ENCODE measurements at places on chromosomes 13 and 19.
A peak's percentile ranks its signal among the peaks of the same experiment; 100 is the strongest.

DNA sequence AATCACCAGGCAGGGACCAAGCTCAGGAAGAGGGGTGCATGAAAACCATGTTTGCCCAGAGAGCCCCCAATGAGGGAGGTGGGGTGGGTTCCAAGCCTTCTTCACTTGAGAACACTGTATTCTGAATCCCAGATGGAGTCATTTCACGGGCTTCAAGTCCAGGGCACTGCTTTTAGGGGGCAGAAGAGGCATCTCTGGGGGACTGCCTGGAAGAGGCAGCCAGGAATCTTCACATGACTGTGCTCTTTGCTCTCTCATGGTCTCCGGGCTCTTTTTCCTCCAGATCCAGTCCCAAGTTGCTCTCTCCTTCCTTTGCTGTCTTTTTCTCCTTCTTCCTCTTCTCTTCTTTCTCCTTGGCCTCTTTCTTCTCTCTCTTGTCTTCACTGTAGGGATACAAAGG, 5.7 kb downstream of the SMIM24 start:
- DNase-seq: no peak

DNA sequence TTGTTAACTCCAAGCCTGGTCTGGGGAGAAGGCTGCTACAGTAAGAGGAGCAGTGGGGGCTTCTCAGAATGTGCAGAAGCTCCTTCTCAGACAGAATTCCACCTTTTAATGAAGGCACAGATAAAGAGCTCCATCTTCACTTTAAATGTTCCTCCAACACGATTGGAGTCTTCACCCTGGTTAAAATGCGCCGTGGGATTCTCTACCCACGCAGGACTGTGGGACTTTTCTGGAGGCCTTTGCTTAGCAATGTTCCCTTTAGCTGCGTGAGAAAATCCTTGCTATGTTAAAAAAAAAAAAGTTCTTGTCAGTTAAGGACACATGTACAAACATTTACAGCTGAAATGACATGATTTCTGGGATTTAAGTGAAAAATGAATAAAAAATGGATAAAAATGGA, 546.3 kb downstream of the MYO16 start:
- no peak for DNase-seq

GRCh38 chr19:1028062-1028926, 1.9 kb downstream of the CNN2 start:
- DNase-seq: peak; percentile 70

GRCh38 chr13:80342471-80343371, 1.8 kb upstream of the SPRY2 start:
- peak; percentile 89 for DNase-seq

DNA sequence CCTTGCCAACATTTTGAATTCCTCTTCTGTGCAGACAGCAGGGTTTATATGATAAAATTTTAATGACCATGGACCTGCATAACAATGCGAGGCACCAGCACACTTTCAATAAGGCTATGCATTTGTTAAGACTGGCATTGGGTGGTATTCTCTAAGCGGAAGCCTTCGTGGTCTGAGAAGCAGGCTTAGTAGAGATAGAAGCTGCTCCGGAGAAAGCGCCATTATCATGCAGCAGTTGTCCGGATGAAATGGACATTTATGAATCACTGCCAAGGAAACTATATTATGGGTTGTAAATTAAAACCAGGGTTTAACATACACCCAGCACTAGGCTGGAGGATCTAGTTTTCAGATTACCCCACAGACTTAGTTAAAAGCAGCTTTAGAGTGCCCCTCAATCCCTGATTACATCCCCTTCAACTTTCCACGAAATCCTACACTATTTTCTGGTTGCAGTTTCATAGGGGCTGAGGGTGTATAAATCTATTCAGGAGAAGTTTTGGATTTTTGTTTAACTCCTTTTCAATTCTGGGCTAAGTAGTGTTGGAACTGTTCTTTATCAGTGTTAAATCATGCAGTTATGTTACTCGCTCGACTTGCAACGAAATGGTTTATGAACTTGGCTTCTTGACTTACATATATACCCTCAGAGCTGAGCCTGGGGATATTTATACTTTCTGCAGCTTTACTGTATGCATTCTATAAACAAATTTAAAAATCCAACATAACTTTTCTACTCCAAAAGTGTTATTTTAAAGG, 193.3 kb downstream of the PCDH9 start:
- no peak for DNase-seq

GRCh38 chr13:110311443-110312338, 4.6 kb downstream of the COL4A2 start:
- no peak for DNase-seq

DNA sequence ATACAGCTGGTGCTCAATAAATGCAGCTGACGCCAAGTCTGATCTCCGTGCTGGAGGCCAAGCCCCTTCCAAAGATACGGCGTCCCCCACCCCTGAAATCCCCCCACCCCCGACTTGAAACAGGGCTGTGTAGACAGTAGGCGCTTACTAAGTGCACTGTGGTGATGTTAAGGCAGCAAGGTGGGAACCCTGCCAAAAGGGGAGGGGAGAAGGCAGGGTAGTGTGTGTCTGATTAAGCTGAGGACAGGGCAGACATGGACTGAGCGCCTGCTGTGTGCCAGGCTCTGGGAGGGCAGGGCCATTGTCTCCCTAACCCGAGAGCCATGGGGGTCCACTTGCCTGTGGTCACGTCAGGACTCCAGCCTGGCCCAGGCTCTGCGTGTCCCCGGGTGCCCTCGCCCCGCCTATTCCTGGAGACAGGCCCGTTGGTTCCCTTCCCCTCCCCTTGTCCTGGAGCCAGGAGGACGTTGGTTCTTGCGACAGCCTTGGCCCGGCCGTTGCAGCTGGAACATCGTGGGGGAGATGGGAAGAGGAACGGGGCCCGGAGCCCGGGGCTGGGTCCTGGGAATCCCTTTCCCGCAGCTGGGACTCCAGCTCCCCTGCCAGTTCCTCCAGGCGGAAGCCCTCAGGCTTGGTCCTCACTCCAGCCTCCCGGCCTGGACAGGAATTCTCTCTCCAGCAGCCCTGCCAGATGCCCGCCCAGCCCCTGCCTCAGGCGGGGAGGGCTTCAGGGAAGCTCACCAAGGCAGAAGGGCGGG, 1.7 kb upstream of the ELANE start:
- peak; percentile 96 for DNase-seq

DNA sequence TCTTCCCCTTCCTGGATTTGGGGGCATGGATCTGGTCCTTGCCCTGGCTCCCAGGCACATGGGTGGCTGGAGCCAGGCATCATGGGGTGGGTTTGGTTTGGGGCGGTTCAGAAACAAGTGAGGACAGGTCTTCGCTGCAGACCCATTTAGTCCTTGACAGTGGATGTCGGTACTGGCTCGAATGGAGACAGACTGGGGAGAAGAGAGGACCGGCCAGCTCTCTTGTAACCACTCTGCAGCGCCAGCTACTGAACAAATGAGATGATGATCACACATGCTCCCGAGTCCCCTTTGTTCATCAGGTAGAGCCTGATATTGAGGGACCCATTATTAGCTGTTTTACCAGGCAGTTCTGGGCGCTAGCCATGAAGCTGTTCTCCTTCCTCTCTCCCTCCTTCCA, 64.5 kb downstream of the CHST8 start:
- DNase-seq: no peak

GRCh38 chr19:345320-345879, 804 bp upstream of the MIER2 start:
- DNase-seq: no peak

GRCh38 chr19:5339198-5339949, 1.2 kb downstream of the PTPRS start:
- no peak for DNase-seq

- DNase-seq: no peak
These were observed 126.2 kb downstream of the LMO7 start for GRCh38 chr13:75762076-75762937.

DNA sequence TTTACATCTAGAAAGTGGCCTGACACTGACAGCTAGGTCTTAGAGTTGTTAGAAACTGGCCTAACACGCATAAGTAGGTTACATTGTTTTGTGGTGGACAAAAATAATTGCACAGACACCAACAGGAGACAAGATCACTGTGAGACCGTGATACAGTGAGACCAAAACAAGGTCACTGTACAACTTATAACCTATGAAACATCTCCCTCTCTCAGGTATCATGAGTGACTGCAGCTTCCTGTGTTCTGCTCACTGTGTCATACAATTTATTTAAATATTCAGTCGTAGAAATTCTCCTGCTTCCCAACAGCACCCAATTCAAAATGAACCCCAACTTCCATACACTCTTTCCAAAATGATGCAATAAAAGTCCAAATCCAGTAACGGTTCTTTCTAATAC, 2165.2 kb downstream of the PCDH9 start:
- DNase-seq: no peak

DNA sequence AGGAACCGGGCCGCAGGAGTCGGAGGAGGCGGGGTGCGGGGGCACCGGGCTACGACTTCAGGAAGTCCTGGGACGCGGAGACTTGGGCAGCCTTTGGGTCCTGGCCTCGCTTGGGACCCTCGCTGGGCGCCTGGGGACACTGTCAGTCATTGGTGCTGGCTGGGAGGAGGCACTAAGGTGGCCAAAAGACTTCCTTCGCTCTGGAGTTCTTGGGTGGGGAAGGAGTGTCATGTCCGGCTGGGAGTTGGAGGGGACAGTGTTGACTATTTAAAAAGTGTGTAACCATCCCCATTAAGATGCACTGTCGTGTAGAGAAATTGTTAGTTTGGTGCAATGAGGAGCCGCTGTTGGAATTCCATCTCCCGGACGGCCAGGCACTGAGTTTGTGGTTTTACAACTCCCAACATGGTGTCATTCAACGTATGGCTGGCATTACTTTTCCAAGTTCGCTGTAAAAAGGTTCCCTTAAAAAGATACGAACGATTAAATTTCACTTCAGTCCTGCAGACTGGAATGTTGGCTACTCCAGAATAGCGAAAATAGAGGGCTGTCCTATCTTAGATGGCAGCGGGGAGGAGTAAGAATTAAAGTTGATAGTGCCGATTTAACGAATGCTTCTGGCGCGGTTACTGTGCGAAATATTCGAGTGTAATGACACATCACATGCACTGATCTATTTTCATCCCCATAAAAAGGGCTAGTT, 776 bp downstream of the DNAJC3 start:
- peak; percentile 61 for DNase-seq

DNA sequence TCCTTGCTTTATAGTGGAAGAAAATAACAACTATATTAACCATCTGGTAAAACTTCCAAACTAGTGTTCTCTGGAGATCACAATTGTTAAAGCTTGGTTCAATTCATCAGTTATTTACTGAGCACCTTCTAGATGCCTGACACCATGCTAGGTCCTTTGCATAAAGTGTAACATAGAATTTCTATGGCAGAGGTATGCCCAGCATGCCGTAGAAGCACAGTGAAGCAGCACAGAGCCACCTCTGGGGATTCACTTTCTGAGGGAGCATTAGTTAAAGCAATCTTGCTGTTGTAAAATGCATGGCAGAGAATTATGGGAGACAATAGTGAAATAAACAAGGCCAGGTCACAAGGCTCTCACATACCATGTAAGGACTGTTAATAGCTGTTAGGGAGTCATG, 75.2 kb downstream of the LRRC63 start:
- no peak for DNase-seq

DNA sequence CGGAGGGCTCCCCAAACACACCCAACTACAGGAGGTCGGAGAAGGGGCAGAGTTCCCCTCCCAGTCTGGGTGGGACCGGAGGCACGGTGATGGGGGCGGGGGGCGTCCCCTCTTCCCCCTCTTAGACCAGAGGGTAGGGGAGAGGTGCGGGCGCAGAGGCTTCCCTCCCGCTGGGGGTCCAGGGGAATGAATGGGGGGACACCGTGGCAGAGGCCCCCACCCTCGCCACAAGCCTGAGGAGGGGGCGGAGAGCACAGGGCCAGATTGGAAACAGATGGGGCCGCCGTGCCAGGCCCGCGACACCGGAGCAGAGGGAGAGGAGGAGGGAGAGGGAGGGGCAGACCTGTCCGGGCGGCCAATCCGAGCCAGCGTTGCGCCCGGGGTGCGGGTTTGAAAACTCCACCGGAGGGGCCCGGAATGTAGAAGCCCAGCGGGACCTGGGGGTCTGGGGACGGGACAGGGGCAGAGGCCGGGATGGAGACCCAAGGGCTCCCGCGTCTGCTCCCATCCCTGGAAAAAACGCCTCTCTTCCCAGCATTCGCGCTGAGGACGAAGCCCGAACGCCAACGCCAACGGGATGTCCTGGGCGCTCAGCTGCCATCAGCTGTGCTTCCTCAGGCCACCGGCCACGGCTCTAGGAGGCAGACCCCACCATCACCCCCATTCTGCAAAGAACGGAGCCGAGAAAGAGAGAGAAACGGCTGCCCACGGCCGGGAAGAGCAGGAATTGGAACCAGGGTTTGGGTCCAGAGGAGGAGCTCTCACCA, 46.8 kb downstream of the PTPRS start:
- peak; percentile 55 for DNase-seq

DNA sequence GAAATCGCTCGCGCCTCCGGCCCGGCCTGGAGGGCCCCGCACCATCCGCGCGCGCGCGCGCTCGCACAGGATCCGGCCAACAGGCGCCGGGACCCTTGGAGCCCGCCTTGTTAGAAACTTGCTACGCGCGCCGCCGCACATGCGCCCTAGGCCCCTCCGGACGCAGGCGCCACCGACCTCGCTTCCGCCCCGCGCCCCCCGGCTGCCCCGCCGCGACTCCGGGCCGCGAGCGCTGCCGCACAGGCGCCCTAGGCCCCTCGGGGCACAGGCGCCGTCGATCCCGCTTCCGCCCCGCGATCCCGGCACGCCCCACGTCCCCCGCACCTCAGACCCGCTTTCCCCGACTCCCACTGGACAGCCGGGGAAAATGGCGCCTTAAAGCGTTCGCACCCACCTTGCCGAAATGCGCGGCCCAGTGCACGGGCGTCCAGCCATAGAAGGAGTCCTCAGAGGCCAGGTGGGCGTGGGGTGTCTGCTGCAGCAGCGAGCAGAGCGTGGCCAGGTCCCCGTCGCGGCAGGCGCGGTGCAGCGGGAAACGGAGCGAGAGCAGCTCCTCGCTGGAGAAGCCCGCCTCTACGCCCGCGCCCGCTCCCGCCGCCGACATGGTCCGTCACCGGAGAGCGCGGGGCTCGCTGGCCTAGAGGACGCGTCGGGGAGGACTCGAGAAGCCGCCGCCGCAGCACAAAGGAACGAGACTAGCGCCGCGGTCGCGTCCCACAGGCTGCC, 375 bp downstream of the ANKRD10 start:
- peak; percentile 80 for DNase-seq

Measured in adrenal gland (tissue), 19 donors.